Esophagus squamous epithelium (tissue), 5 donors: ENCODE measurements at places on chromosomes 2 and 18. TPM values are rescaled to one million over a fixed set of nuclear protein-coding genes. Genes with fewer than 3 reads are reported as not detected.
A peak's percentile ranks its signal among the peaks of the same experiment; 100 is the strongest.

Gene TPO
- total RNA-seq, result 4.6 TPM

Gene OSR1
- total RNA-seq, result 0.19 TPM

Gene ANKRD44
- 54.0 TPM for total RNA-seq

Gene GYPC
- total RNA-seq, result 4.8 TPM

Gene RIT2
- not detected for total RNA-seq

Gene DIPK1C
- total RNA-seq, result not detected

Gene RAB1A
- 72.6 TPM for total RNA-seq

Gene VSNL1
- 88.3 TPM for total RNA-seq

Gene MROH2A
- 0.83 TPM for total RNA-seq

Gene CHST9
- total RNA-seq, result 4.5 TPM

Gene LYG2
- not detected for total RNA-seq

Gene REG3A
- not detected for total RNA-seq

Gene LYPD6B
- total RNA-seq, result 3.1 TPM

Gene SCN1A
- total RNA-seq, result not detected

Gene DPP10
- total RNA-seq, result 0.09 TPM

Gene ECEL1
- not detected for total RNA-seq

DNA sequence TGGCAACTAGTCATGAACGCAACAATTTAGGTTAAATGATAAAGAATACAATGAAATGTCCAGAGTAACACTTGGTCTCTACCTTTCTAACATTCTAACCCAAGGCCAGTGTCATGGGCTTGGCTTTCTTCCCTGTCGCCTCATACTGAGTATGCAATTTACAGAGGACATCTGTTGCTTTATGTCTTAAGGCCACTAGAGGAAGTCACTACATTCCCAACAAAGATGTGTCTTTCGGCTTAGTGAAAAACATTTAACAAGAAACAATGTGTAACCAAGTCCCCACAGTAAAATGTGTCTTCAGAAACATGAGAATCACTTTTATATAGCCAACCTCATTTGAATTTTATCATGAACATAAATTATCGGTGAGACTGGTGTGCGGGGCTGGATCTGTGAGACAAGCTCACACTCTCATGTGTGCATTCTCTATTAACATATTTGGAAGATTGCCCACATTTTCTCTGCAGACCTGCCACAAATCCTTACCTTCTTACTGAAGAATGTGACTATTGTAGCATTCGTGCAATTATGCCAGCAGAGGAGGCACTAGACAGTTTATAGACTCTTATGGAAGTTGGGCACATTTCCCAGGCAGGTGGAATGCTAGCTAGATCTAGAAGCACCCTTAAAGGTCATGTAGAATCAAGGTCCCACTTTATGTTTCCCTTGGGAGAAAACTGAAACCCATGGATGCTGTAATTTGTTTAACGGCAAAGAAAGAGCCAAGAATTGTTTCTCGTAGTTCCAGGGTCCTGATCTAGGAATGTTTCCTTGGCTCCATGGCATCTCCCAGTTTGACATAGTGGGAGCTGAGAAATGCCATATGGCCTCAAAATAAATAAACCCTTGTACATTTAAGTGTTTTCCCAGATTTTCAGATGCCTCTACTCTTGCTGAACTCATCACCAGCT lies 101.8 kb downstream of the CD226 start:
- no peak for DNase-seq

GRCh38 chr2:69827796-69828540 lies 1.5 kb upstream of the GMCL1 start:
- DNase-seq, result no peak

- no peak for DNase-seq
Measured at GRCh38 chr2:138490673-138491494, 10.7 kb upstream of the SPOPL start.

- no peak for DNase-seq
Measured at GRCh38 chr18:61606068-61606660, 272.9 kb downstream of the CDH20 start.

GRCh38 chr2:199740111-199740428 lies 110.9 kb downstream of the FTCDNL1 start:
- DNase-seq, result no peak

GRCh38 chr18:11736656-11737055 lies 47.6 kb downstream of the GNAL start:
- no peak for DNase-seq

- no peak for DNase-seq
Measured at GRCh38 chr2:65997961-65998360, 437.0 kb upstream of the MEIS1 start.

DNA sequence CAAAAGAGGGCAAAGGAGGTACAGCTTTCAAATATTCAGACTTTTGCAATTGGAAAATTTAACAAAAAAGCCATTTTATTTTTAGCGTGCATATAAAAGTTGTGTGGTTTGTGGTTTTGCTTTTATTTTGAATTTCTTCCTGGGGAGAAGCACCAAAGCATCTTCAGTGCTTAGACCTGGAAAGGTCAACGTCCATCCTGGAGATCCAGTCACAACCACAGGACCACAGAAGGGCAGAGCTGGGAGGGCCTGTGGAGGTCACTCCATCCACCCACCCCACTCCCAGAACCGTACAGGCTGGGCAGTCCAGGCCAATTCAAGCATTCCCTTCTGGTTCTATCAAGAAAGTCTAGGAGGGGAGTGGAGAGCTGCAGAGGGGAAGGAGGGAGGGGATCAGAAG lies 43.8 kb downstream of the MPHOSPH10 start:
- DNase-seq, result no peak

DNA sequence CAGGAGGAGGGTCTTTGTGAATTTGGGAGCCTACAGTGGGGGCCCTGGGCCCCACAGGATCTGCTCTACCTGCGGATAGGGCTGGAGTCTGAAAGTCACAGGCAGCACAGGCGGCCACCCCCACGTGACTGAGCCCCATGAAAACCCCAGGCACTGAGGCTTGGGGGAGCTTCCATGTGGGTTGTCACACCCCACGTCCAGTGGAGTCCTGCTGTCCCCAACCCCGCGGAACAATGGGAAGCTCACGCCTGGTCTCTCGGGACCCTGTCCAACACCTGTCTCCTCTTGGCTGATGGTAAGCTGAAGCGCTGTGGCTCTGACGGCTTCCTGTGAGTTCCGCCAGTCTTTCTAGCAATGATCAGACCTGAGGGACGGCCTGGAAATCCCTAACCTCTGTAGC lies 85.8 kb downstream of the PTGR3 start:
- DNase-seq, result no peak

GRCh38 chr2:227252831-227253230 lies 72.2 kb upstream of the MFF start:
- no peak for DNase-seq

DNA sequence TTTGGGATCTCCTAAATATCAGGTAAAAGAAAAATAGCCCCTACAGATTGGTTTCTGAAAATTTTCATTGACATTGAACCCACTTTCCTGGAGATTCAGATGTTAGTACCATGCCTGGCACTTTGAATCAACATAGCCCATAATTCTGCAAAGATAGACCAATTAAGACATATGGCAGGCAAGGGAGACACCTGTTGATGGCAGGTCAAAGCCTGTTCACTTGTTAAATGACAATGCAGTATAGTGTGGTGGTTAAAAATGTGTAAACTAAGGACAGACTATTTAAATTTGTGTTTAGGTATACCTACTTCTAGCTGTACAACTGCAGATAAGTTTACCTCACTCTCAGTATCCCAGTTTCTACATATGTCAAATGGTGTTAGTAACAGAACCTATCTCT lies 178.1 kb upstream of the MMADHC start:
- no peak for DNase-seq

- no peak for DNase-seq
Measured at GRCh38 chr2:233853883-233854240, 473 bp downstream of the HJURP start.

GRCh38 chr18:70333316-70333715 lies 44.5 kb downstream of the SOCS6 start:
- no peak for DNase-seq

- no peak for DNase-seq
Measured at GRCh38 chr2:167355821-167356220, 467.5 kb downstream of the XIRP2 start.

DNA sequence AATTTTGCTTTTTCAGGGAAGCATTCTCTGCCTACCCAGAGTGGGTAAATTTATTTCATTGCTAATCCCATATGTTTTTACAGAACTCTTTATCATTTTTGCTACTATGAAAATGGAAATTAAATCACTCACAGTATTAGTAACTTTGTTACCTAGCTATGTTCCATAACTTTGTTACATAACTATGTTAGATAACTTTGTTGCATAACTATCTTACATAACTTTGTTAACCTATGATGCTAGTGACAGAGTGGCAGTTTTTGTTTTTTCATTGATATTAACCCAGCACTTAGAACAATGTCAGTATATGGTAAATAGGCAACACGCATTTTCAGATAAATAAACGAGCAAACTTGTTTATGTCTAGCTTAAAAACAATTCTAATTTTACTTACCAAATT lies 286.6 kb downstream of the LRP1B start:
- DNase-seq, result no peak

DNA sequence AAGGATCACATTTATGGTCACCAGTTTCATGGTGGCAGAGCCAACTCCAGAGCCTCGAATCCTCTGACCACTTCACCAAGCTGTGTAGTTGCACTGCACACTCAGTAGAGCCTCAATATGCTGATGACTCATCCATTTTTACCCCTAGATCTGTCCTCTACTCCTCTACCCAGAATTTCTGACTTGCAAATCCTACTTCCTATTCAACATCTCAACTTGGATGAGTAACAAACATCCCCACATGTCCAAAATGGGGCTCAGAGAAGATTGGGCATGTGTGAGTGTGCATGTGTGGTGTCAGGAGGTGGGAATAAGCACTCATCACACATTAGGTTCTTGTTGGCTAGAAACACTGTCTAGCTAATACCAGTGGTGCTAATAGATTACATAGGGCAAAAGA lies 57.8 kb upstream of the IGFBP2 start:
- DNase-seq, result no peak

- DNase-seq, result no peak
Measured at GRCh38 chr2:86426271-86426670, 14.9 kb upstream of the KDM3A start.

GRCh38 chr18:13381944-13382365 lies 163.4 kb downstream of the LDLRAD4 start:
- DNase-seq, result peak; percentile 6

DNA sequence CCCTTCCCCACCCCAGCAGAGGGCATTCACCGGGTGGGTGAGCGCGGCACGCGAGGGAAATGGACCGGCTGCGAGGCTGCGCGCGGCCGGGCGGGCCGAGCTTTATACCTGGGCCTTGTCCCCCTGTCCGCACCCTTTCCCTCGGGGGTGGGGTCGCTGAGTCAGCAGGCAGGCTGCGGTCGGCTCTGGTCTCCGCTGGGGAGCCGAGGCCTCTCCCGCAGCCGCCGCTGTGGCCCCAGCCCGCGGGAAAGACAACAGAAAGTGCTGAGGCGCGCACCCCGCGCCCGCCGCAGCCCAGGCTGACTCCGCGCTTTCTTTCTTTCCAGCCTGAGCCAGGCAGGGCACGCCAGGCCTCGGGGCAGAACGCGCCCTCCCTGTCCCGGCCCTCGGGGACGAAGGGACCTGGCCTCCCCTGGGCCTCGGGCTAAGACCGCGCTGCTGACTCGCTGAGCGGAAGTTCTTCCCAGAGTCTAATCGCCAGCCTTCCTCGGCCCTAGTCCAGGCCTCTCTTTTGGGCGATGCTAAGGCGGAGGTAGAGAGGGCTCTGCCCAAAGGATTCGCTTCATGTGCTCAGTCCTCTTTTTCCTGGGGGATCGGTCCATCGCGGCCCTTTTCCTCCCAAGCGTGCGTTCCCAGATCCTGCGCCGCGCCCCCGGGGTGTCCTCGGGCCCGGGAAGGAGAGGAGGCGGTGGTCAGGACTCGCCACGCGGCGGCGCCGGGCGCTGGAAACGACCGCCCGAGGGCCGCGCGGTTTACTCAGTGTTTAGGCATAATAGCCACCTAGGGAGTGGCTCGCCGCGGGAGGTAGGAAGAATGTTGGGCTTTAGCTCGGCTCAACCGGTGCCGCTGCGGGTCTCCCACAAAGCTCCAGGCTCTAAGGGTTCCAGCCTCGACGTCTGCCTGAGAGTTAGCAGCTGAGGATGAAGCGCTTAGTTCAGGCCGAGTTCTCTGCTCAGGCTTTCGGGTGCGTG lies at the start of gene CRYBA2:
CRYBA2 (minus strand) TSS at position 78 of the 971 bp plus-strand sequence. CDS start 246 bp downstream, outside the sequence.
- no peak for DNase-seq

DNA sequence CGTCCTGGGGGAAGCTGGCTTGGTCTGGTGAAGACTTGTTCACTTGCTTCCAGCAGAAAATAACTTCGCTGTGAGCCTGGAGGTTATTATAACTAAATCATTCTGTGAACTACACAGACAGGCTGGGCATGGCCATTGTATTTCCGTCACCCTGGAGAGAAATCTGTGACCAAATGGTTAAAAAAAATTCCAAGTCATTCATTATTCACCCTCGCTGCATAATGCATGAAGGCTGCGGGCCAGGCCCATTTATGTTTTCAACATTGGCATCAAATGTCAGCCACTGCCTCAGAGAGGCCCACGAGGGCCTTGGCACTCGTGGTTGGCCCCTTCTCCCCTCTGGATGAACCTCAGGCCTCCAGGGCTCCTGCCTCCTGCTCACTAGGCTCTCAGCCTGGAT lies 57.7 kb downstream of the RRM2 start:
- DNase-seq, result no peak

DNA sequence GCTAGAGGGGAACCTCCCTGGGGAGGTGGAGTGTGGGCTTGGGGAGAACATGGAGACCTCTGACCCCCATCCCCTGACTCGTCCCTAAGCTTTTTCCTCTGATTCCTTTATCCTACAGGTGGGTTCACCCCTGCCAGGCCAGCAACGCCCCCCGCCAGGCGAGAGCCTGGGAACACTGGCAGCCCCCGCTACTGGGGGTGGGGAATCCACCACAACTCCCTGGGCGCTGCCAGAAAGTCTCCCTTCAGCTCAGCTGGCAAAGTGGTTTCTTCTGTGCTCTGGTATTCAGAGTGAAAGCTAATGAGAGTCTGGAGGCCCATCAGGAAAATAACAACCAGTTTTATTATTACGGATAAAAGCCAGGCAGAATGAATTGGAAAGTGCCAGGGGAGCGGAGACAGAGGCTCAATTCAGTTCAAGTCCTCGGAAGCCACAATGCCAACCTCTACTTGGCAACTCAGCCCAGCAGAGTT lies 2.8 kb downstream of the DIPK1C start:
- no peak for DNase-seq

DNA sequence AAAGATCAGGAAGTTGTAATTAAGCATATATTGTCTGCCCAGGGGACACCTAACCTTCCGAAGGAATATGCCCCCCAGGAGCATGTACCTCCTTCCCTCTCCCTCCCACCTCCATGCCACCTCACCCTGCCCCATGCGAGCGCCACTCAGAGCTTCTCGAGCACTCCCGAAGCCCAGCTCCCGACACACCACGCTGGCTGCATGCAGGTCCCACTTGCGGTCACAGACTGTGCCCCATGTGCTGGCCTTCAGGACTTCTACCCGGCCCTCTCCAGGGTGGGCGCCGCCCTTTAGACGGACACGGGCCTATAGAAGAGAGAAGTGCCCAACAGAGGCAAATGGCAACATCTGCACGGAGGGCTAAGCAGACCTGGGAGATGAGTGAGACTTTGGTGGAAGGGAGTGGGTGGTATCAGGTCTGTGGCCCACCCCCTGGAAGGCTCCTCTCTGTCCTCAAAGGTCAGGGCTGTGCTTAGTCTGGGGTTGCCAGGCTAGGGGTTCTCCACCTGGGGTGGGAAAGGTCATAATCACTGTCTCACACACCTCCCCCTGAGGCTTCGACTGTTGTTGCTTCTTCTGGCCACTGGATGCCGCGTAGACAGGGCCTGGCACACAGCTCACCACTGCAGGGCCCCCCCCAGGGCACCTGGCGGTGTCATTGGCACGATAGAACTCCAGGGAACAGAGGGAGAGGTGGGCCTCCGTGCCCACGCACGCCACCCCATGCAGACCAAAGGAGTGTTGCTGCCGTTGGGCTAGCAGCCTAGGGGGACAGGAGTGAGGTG lies 6.6 kb downstream of the HTRA2 start:
- no peak for DNase-seq
